Endothelial cell (in vitro differentiated cells): ENCODE measurements at places on chromosomes 12 and 14. TPM values are rescaled to one million over a fixed set of nuclear protein-coding genes. Genes with fewer than 3 reads are reported as not detected.

- peaks cover 9% of the 10 kb centered on the region for H3K4me1 ChIP-seq
- H3K27ac ChIP-seq: no peak overlapping the region
- H3K36me3 ChIP-seq: peaks cover 4% of the 10 kb centered on the region
- DNase-seq: no peak
- no peak overlapping the region for H3K4me3 ChIP-seq
These were observed 74.2 kb downstream of the RBM19 start for GRCh38 chr12:113891739-113892520.

GRCh38 chr14:33210311-33210710 lies 271.6 kb downstream of the NPAS3 start:
- H3K4me3 ChIP-seq: no peak overlapping the region
- no peaks in the 10 kb centered on the region for H3K36me3 ChIP-seq
- DNase-seq: peak; percentile 55
- H3K27ac ChIP-seq: no peak overlapping the region
- no peaks in the 10 kb centered on the region for H3K27me3 ChIP-seq
- no peaks in the 10 kb centered on the region for H3K4me1 ChIP-seq

GRCh38 chr12:57893431-57894353 lies 47.2 kb upstream of the CTDSP2 start:
- H3K27ac ChIP-seq: no peak overlapping the region
- H3K4me3 ChIP-seq: peak overlapping the region; percentile 18
- peaks cover 53% of the 10 kb centered on the region for H3K4me1 ChIP-seq
- DNase-seq: peak; percentile 46
- peaks cover 3% of the 10 kb centered on the region for H3K36me3 ChIP-seq
- peaks cover 7% of the 10 kb centered on the region for H3K27me3 ChIP-seq

DNA sequence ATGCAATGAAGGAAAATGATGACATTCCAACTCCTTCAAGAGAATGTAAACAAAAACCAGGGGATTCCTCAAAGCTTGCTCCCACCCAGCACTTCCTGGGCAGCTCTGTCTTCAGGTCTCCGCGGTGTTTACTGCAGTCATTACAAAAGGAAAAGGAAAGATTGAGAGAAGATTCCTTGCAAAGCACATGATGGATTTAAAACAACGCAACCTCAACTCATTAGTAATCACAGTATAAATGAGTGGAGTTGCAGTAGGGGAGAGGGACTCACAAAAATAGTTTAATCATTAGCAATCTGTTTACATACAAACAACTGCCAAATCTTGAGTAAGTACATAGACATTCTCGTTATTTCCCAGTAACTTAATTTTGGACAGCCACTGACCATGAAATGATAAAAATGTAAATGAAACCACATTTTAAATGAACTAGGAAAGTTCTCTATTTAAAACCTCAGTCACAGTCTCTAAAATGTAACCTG lies 49.7 kb upstream of the OVCH1 start:
- H3K27ac ChIP-seq: no peak overlapping the region
- no peak overlapping the region for H3K4me3 ChIP-seq
- H3K36me3 ChIP-seq: no peaks in the 10 kb centered on the region
- DNase-seq: no peak
- H3K4me1 ChIP-seq: peaks cover 16% of the 10 kb centered on the region

DNA sequence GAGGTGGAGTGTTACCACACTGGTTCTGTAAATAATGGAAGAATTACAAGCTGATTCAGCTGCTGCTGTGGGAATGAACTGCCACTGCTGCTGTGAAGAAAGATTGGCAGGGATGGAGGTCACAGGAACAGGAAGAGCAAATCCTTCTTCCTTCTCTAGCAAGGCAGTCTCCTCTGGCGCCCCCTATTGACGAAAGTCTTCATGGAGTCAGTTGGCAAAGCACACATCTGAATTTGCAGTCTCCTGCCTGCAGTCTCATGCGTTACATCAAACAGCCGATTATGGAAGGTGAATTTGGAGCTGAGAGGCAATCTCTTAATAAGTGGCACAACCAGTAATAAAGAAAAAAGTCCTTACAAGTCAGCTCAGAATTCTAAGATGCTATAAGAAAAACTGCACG lies 106.0 kb upstream of the TMTC1 start:
- no peaks in the 10 kb centered on the region for H3K36me3 ChIP-seq
- H3K27me3 ChIP-seq: no peaks in the 10 kb centered on the region
- H3K4me3 ChIP-seq: no peak overlapping the region
- peak; percentile 57 for DNase-seq

DNA sequence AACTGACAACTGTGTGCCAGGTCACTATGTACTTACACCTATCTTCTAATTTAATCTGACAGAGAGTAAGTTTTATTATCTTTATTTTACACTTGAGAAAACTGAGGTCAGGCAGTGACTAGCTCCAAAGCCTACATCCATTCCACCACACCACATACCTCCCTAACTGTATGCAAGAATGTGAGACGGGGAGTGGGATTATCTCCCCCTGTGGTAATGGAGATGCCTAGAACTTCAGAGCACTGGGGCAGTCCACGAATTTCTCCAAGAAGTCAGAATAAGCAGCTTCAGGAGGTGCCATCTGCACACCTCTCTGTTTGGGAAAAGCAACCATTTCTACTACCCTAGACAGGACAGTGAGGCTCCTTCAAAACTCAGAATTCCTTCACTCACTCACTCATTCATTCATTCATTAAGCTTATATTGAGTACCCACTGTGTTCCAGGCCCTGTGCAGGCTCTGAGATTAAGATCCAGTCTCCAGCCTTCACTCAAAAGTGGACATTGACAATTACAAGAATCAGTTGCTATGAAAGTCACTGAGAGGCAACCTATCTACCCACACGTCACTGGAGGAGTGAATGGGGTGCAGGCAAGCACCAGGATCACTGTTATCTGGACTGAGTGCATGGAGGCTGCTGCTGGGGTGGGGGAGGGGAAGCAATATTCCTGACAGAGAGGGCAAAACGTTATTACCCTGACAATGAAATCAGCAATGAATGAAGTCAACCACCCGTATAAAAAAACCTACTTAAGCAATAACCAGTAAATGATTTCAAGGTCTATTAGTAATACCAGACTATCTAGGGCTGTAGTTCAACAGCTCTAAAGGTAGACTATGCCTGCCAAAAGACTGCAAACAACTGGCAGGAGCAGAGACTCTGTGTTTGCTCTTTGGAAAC lies 18.0 kb downstream of the SLC7A7 start:
- H3K4me1 ChIP-seq: no peaks in the 10 kb centered on the region
- no peak for DNase-seq

DNA sequence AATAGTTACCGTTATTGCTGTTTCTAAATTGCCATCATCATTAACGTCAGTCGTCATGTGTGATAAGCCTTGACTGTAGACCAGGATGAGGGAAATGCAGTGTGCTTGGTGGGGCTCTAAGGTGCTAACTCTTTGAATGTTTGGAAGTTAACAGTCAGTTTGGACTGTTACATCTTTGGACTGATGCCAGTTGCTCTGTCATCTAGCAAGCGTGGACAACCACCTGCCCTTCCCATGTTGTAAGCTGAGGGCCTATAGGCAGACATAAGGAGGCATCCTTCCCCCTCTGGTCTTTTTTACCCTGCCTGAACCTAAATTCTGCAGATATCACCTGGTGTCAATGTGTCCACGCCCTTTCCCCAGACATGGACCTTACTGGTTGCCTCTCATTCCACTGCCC lies 94.4 kb downstream of the PPP2R5C start:
- peaks cover 2% of the 10 kb centered on the region for H3K27me3 ChIP-seq
- no peaks in the 10 kb centered on the region for H3K36me3 ChIP-seq
- H3K4me1 ChIP-seq: peaks cover 17% of the 10 kb centered on the region
- no peak for DNase-seq

DNA sequence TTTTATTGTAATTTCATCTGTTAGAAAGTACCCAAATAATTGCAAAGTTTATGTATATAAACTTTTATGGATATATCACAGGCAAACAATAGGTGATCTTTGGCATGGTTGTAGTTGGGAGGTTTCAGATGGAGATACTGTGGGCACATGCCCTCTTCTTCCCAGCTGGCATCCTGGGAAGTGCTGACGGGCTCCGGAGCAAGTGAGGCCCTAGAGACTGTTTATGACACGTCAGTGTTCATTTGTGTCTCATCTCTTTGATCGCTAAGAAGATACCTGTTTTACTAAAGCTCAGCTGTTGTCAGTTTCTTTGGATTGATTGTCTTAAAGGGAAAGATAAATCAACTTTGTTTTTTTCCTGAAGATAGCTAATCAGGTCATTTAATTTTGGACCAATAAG lies 287.6 kb downstream of the FBXL14 start:
- no peak for DNase-seq
- peaks cover 2% of the 10 kb centered on the region for H3K27me3 ChIP-seq
- no peak overlapping the region for H3K27ac ChIP-seq
- H3K36me3 ChIP-seq: no peaks in the 10 kb centered on the region

DNA sequence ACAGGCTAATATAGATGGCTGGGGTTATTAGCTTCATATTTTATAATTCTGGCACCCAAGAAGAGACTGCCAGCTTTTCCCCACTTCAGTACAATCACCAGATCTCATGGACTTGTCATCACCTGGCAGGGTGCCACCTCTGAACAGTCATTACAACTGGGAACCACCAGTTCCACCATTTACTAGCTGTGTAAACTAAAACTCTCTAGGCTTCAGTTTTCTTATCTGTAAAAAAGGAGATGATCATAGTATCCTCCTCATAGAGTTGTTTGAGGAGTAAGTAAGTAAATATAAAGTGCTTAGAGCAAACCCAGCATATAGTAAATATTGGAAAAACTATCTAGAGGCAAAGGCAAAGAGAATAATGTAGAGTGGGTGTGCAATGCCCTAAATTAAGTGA lies 19.3 kb downstream of the CPNE8 start:
- H3K4me3 ChIP-seq: no peak overlapping the region
- H3K27me3 ChIP-seq: peaks cover 1% of the 10 kb centered on the region
- DNase-seq: no peak

DNA sequence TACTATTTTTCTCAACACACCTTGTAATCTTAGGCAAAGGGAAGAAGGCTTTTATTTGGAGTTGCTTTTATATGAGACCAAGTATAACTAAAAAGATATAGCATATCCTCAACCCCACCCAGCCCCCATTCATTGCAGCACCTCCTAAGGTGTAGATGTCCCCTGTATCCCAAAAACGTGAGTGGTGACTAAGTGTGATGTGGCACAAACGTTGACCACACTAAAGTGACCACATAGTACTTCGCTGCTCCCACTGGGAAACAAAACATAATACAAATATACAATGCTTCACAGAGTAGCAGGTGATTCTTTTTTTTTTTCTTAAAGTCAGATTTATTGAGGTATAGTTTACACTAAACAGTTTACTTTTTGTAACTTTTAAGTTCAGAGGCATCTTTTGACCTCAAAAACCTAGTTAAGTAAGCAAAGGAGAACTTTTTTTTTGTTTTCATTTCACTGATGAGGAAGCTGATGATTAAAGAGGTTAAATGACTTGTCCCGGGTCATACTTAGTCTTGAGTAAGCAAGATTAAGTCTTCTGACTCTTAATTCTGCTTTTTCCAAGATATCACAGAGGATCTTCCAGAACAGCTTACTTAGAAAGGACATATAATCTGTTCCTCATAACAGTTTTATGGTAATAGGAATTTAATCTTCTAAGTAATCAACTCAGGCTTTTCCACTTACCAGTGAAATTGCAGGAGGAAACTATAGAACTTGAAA lies 245.2 kb upstream of the PLEKHG7 start:
- DNase-seq: no peak
- no peaks in the 10 kb centered on the region for H3K36me3 ChIP-seq
- H3K27ac ChIP-seq: no peak overlapping the region

- peaks cover 62% of the 10 kb centered on the region for H3K4me1 ChIP-seq
- H3K27me3 ChIP-seq: peaks cover 5% of the 10 kb centered on the region
- H3K4me3 ChIP-seq: no peak overlapping the region
- H3K27ac ChIP-seq: no peak overlapping the region
- H3K36me3 ChIP-seq: no peaks in the 10 kb centered on the region
These were observed 114.2 kb downstream of the DAD1 start for GRCh38 chr14:22474730-22475351.

GRCh38 chr14:97336179-97336578 lies 539.0 kb downstream of the VRK1 start:
- H3K27me3 ChIP-seq: peaks cover 4% of the 10 kb centered on the region
- peaks cover 3% of the 10 kb centered on the region for H3K36me3 ChIP-seq
- H3K27ac ChIP-seq: no peak overlapping the region
- no peaks in the 10 kb centered on the region for H3K4me1 ChIP-seq
- DNase-seq: no peak

DNA sequence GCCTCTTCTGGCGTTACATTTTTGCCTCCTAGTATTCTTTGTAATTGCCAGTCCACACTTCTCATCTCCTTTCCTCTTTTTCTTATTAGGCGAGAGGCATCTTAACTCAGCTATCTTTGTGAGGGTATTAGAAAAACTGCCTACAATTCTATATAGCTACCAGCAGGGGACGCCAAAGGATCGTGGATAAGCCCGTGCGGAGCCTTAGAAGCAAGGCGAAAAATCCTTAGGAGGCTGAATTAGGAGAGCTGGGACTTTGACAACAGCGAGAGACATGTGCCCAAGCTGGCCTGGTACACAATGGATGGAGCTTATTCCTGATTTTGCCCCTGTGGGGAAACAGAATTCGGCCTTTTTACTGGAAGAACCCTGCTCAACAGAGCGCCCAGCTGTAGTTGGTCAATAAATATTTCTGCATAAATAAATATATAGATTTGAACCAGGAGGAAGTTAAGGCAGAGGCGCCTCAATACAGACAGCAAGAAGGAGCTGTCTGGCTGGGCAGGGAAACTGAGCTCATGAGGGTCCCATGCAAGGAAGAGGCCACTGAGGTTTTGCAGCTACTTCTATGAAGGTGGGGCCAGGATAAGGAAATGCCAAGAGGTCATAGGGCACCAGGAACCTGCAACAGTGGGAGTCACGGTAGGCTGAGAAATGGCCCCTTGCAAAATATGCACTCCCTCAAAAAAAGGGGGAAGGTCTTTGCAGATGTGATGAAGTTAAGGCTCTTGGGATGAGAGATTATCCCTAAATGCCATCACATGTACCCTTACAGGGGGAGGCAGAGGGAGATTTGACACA lies 14.6 kb upstream of the RBM19 start:
- no peaks in the 10 kb centered on the region for H3K4me1 ChIP-seq
- H3K4me3 ChIP-seq: no peak overlapping the region
- H3K27me3 ChIP-seq: peaks cover 2% of the 10 kb centered on the region
- peak; percentile 55 for DNase-seq

DNA sequence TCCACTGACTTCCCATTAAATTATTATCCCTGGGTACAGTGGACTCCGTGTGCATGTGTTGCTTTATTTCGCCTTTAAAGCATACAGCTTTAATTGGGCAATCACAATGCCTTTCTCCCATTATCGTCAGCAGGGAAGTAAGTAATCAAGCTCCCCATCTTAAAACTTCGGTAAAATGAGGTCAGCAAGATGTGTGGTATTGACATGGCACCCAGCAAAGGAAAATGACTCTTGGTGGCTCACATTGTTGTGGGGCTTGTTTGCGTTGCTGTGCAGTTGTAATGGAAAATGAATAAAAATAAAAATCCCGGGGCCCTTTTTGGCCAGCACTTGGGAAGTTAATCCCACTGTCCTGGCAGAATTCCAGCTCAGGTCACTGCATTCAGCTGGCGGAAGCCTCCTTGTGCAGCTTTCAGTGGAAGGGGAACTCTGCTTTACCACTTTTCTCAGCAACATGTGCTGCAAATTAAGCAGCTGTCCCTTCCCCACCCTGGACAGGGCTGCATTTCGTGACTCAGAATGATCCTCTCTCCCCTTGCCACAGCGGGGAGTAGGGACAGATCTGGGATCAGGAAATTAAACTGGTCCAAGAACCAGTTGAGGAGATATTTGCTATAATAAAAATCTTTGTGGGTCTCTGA lies 13.9 kb upstream of the ATP2A2 start:
- peaks cover 3% of the 10 kb centered on the region for H3K27me3 ChIP-seq
- H3K4me3 ChIP-seq: no peak overlapping the region
- H3K36me3 ChIP-seq: no peaks in the 10 kb centered on the region
- DNase-seq: no peak
- peaks cover 7% of the 10 kb centered on the region for H3K4me1 ChIP-seq

Gene ARG2
- total RNA-seq: 18.6 TPM

Gene PLA2G1B
- total RNA-seq: not detected

Gene PPFIA2
- not detected for total RNA-seq
